Dermis microvascular lymphatic vessel endothelial cell (primary cell): ENCODE measurements at places on chromosomes 2 and 18. TPM values are rescaled to one million over a fixed set of nuclear protein-coding genes. Genes with fewer than 3 reads are reported as not detected.

MAB21L4 gene
- total RNA-seq, result not detected in 2 replicates

NMUR1 gene
- total RNA-seq, result not detected in 2 replicates

LTBP1 gene
- total RNA-seq, result 22.1 and 82.4 TPM in 2 replicates

DUSP19 gene
- 2.1 and 2.4 TPM in 2 replicates for total RNA-seq

SLC14A1 gene
- total RNA-seq, result not detected in 2 replicates

CRACDL gene
- 0.76 and 3.0 TPM in 2 replicates for total RNA-seq
